ENCODE measurements at places on chromosomes 6 and 20.

- no peak for DNase-seq
Observed at GRCh38 chr6:118283766-118284165, 264.3 kb upstream of the PLN start.

GRCh38 chr20:24776755-24777271 lies 172.3 kb upstream of the CST7 start:
- no peak for DNase-seq

GRCh38 chr6:8535519-8535918 lies 100.2 kb upstream of the SLC35B3 start:
- no peak for DNase-seq

- DNase-seq: no peak
Observed at GRCh38 chr6:37800703-37801604, 18.6 kb upstream of the ZFAND3 start.

DNA sequence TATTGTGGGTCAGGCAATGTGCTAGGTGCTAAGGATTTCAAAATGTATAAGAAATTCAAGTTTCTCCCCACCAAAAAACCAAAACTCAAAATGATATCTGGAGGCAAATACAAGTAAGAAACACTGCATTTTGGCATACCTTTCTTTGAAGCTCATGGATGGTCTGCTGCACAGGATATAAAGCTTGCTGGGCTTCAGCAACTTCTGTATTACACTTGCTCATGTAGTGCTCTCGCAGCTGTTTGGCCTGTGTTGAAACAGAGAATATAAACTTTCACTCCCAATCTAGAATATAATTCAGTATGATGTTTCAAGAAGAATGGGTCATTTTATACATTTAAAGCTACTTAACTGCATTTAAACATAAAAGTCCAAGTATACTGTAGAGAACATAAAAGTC lies 39.6 kb downstream of the SHPRH start:
- no peak for DNase-seq

DNA sequence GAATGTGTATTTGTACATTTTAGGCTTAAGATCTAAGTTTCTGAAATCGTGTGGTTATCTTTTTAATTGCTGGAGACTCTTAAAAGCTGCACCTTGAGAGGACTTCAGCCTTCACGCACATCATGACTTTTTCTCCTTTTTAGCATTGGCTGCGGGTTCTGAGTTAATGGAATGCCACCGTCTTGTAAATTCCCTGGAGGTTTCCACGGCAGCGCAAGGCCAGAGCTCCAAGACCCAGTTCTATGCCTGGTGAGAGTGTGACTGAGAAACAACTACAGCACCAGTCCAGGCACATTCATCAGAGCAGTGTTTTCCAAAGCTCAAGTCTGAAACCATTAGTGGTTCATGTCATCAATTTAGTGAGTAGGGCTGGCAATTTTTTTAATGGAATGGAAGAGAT lies 23.0 kb downstream of the PRR18 start:
- DNase-seq: no peak

- no peak for DNase-seq
Observed at GRCh38 chr20:14491436-14491835, 154.0 kb upstream of the FLRT3 start.

GRCh38 chr20:51738877-51739447 lies 29.2 kb downstream of the ATP9A start:
- DNase-seq: no peak

DNA sequence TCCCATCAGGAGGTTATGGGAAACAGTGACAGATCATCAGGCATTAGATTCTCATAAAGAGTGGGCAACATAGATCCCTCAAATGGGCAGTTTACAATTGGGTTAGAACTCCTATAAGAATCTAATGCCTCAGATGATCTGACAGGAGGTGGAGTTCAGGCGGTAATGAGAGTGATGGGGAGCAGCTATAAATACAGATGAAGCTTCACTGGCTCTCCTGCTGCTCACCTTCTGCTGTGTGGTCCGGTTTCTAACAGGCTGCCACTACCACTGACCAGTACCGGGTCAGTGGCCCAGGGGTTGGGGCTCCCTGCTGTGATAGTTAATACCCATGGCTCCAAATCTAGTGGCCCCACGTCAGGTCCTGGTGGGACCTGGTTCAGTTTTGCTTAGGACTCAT lies 135.7 kb downstream of the OR2B2 start:
- no peak for DNase-seq

GRCh38 chr20:17391127-17391771 lies 139.9 kb downstream of the BFSP1 start:
- no peak for DNase-seq

DNA sequence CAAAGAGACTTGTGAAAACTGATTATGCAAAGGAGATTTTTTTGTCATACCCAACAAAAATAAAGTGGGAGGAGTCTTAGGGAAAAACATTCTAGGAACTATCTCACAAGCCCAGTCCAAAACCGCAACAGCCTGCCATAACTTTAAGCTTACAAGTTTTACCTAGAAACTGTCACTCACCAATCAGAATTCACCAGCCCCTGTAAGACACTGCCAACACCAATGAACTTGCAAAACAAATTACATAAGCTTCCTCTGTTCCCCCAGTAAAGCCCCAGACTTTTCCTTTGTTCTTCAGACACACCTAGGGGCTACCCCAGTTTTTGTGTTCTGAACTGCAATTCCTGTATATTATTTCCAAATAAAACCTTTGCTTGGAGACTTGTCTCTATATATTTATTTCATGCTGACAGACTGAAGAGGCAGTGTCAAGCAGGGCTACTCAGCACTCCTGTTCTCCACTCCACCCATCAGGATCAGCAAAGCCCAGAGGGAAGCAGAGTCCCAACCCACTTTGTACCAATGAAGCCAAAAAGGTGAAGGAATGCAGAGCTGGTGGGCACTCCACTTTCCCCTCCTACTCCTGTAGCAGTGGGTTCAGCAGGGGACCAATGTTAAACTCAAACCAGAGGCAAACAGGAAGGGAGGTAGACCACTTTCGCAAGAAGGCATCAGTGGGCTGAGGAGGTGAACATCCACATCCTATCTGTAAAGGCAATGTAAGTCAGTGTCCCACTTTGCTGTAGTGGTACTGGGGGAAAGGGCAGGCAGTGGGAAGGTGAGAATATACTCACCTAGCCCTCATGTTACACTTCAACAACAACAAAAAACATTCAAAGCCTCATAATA lies 142.5 kb upstream of the RUNX2 start:
- no peak for DNase-seq

DNA sequence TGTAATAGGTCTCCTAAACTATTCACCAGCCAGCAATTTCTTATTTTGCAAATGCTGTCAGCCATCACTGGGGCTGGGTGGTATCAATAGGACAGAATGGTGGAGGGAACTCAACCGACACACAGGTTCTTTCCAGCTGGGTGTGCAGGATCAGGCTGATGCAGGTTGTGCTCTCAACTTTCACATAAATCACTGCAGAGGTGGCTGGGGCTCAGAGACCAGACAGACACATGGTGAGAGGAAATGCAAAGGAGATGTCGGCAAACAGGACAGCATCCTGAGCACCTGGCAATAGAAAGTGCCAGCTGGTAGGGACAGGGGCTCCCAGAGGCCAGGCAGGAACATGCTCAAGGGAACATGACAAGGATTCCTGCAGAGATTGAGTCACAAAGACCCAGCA lies 254.9 kb downstream of the SOD2 start:
- no peak for DNase-seq

DNA sequence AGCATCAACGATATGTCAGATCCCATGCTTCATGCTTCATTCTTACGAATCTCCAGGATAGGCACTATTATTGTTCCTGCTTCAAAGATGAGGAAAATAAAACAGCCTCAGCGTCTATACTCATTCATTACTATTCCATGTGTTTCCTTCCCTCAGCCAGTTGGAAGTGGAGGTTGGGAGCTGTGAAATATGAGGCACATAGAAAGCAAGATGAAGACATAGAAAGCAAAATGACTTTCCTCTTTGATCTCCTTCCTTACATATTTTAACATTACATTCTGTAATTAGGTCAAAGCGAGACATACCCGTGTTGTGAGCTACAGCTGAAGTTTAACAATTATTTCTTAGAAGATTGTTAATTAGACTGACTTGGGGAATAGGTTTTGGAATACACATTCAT lies 125.4 kb downstream of the FYN start:
- DNase-seq: no peak

DNA sequence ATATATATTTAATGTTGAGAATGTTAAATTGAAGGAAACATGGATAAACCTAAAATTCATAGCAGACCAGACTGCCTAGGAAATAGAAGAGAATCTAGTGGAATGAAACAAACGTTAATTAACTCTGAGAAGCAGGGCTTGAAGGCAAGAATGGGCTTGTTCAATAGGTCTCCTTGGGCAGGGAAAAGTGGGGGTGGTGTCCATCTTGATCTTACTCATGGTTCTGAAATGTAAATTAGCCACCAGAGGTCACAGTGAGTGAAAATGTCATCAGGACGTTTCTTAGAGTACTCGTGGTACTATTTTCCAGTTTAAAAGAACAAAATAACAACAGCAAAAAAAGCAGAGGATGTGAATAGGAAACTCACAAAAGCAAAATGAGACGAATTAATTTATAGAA lies 66.8 kb upstream of the BTBD3 start:
- DNase-seq: no peak

- DNase-seq: no peak
Observed at GRCh38 chr6:165562421-165563090, 100.5 kb downstream of the PDE10A start.

DNA sequence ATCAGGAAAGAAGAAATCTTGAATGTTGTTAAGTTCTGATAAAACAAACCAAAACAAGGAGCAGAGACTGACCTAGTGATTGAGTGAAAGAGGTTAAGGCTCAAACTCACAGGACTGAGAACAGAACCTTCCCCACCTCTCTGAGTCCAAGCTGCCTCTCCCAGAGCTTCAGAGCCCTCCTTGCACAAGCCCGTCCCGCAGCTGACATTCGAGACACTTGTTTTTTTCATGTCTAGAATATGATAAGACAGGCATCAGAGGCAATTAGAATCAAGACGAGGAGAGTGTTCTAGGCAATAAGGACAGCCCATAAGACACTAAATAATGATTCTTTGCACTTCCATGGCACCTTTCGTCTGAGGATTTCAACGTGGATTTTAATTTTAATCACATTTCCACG lies 140.6 kb downstream of the PXDC1 start:
- DNase-seq: no peak

DNA sequence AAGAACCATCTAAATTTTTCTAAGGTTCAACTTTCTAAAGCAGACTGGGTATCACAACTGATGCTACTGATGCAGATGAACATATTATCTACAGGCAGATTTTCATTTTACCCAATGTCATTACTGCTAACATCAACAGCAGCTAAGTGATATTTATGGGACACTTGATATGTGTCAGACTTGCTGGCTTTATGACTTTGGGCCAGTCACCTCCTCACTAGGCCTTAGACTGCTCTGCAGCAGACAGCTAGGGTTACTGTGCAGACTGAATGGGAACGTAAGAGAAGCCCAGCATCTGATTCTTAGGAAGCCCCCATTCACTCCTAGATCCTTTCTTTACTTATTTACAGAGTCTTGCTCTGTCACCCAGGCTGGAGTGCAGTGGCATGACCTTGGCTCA lies 66.2 kb downstream of the MYH7B start:
- no peak for DNase-seq

DNA sequence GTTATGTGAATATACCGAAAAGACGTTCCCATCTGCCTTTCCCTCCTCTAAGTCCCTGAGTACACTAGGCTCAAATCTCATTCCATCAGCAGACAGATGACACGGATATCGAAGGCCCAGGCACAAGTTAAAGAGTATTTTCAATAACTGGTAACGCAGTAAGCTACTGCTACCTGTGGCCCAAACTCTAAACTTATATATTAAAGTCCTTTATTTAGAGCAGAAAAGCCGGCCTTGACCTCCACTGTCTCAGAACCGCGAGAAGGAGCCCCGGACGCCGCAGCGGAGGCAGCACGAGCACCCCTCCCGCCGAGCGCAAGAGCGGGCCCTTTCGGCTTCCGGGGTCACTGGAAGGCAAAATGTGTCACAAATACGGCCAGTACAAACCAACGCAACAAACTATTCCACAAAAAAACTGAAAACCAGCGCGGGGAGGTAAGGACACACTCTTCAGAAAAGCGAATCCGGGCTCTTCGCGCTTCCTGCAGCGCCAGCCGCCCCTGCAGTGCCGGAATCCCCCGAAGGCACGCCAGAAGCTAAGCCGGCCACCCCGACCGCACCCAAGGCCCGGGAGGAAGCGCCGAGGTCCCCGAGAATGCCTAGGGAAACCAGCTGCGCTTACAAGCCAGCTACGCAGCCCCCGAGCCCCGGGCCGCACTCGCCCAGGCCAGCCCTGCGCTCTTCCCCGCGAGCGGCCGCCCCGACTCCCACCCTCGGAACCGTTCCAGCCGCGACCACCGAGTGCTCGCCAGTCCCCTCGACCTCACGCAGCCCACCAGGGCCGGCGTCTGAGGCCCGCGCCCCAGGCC lies 681 bp downstream of the DIDO1 start:
- DNase-seq: peak; percentile 63

GRCh38 chr6:69216127-69216526 lies 580.7 kb downstream of the LMBRD1 start:
- no peak for DNase-seq

DNA sequence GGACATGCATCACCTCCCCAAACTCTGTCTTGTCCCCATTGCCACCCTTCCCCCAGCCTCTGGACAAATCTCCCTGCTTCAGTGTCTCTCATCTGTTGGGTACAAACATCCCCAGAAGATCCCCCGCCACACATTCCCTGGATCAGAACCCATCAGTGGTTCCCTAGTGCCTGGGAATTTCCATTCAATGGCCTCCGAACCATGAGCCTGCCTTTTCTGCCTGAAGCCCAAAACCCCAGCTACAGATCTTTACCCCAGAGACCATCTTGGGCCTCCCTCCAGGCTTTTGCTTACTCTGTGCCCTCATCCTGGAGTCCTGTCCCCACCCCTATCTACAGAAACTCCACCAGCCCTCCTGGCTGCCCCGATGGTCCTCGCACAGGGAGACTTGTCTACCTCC lies 78.1 kb downstream of the CDH26 start:
- no peak for DNase-seq

DNA sequence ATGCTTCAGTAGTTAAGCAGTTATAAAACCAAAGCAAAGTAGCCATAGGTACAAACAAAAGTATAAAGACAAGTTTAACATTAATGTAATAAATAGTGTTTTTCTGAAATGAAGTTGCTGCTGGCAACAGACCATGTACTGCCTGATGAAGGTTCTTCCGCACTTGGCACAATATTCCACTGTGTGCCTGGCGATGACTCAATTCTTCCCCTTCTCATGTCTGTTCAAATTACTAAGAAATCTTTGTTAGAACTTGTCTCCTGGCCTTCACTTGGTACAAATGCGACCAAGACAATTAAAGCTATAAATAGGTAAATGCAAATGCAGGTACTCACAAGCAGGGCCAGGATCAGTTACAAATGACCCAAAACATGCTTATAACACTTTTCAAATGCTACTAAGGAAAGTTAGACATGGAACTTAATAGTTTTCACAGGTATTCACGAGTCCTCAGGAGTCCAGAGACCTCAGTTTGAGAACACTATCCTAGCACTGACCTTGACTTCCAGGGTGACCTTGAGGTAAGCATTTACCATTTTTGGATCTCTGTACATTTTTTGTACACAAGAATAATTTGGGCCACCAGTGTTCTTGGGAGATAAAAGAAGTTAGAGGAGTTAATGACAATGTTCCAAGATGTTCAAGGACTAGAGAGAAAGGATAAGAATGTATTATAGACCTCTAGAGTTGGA lies 8.1 kb upstream of the DDR1 start:
- DNase-seq: no peak

Measured in activated CD4-positive, CD25-positive, alpha-beta regulatory T cell treated with anti-CD3 and anti-CD28 coated beads, Interleukin-2, amount 50 U/mL, for 72 hours (primary cell).